Stimulated activated CD8-positive, alpha-beta memory T cell treated with anti-CD3 and anti-CD28 coated beads, Interleukin-7, amount 100 ng/mL, for 1 hour (primary cell): ENCODE measurements at places on chromosomes 11 and 22.

GRCh38 chr11:71286701-71287643 is 34.6 kb upstream of the SHANK2 start:
- DNase-seq = no peak

DNA sequence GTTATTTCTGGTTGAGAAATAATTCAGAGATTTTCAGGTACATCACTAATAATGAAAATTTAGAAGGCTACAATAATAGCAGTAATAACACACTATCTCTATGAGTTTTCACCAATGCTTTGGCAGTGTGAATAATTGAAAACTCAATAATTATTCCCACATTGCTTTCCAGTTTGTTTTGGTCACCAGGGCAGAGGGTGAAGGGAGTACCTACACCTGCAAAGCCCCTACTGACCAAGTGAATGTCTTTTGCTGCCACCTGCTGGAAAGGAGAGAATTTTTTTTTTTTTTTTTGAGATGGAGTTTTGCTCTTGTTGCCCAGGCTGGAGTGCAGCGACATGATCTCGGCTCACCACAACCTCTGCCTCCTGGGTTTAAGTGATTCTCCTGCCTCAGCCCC is 3.2 kb downstream of the NELL1 start:
- no peak for DNase-seq

- no peak for DNase-seq
These were observed 261.1 kb upstream of the ANO3 start for GRCh38 chr11:26070714-26071380.

GRCh38 chr11:122832721-122833470 is 5.4 kb upstream of the CRTAM start:
- no peak for DNase-seq

DNA sequence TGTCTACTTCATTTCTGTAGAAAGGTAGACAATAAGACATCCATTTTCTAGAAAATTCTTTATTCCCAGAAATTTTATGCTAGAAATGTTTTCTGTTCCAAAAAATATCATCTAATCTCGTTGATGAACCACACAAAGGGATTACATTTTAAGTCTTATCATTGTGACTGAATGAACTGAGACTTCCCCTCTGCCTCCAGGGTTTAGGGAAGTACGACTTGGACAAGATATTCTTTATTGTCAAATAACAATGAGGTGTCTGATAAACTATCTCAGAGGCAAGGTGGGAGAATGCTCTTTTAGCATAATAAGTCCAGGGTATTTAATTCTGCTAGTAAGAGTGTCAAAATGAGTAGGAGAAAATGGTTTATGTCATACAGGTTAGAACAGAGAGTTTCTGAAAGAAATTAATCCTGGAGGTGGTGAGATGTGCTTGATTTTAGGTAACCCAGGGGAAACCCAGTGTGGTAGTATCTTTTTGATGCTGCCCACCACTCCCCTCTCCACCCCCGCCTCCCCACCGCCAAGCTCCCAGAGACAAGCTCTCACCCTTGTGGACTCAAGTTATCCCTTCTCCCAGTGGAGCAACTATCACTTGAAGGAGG is 100.6 kb downstream of the CD44 start:
- no peak for DNase-seq

GRCh38 chr22:41915035-41915785 is at the start of gene SHISA8:
SHISA8 (minus strand) TSS chr22:41915074; CDS start chr22:41914667, 407 bp downstream.
- DNase-seq = peak; percentile 36

GRCh38 chr22:42438293-42438650 is 6.1 kb upstream of the NFAM1 start:
- no peak for DNase-seq

DNA sequence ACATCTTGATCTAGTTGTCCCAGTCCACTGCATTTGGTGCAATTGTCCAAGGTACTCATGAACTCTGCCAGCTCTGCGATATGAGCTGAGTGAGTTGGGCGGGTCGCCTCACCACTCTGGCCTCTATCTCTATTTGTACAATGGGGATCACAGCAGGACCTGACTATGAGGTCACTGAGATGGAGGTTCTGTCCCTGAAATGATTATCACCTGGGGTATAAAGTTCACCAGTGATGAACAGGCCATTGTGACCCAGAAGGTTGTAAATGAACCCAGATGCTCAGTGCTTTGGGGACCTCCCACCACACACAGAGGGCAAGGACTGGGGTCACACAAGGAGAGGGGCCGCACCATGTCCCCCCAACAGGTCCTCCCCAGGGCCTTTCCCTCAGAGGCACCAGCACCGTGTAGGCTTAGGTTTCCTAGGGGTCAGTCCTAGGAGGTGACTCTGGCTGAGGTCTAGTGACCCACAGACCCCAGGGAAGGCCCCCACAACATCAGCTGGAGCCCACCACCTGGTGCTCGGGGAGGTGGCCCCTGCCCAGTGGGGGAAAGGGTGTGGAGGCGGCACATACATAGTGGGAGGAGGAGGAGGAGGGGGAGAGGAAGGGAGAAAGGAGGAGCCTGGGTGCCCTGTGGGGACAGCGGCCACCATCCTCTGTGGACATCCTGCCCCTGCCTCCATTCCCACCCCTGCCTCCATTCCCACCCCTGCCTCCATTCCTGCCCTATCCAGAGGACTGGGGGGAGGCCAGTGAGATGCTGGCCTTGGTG is 25.0 kb upstream of the IGLL1 start:
- no peak for DNase-seq

- no peak for DNase-seq
These were observed 178.3 kb downstream of the SNX19 start for GRCh38 chr11:130737866-130738431.

DNA sequence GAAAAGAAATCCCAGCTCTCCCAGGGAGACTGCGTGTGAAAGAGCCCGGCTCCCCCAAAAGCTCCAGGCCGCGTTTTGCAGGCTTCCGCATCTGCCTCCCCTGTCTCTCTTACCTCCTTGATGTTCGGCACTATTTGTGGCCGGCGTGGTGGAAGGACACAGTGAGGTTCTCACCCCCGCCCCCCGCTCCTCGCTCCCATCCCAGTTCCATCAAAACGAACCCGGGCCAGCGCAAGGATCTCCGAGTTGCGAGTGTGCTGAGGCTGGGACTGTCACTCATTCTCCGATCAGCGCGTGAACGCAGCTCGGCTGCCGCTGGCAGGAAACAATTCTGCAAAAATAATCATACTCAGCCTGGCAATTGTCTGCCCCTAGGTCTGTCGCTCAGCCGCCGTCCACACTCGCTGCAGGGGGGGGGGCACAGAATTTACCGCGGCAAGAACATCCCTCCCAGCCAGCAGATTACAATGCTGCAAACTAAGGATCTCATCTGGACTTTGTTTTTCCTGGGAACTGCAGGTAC is at the start of gene NCAM1:
Gene NCAM1, plus strand, starts transcription at position 275 of the 523 bp plus-strand sequence.
- no peak for DNase-seq

- DNase-seq = no peak
These were observed 427.5 kb upstream of the CCDC90B start for GRCh38 chr11:83713708-83714107.

DNA sequence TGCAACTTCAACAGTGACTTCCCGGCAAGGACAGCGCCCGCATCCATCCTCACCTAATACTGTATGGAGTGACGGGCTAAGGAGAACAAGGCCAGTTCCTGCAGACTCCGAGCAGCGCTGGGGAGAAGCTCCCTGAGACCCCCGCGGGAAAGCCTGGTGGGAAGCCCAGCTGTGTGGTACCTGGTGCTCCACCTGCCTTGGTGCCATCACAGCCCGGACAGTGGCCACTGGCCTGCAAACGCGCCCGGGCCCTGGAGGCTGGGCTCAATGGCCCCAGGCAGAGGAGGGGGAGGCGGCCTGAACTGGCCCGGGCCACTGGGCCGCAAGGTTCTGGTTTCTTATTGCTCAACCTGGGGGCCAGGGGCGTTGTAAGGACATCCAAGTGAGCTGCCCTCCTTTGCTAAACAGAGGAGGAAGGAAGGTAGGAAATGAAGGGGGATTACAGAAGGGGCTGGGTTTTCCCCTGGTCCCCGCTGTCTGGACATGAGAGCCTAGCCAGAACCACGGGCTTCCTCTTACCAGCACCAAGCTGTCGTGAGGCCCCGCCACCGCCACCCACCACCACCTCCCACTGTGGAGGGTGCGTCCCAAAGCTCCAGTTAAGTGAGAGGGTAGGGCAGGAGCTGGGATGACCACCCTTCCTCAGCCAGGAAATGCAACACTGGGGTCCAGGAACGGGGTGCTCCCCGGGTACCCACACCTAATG is 8.5 kb upstream of the CDC42BPG start:
- no peak for DNase-seq
